Right hindlimb (tissue), 1 donor: ENCODE measurements at places on chromosomes 7 and 10.

GRCh38 chr7:41730668-41731067 lies 27.8 kb upstream of the INHBA start:
- DNase-seq: no peak

GRCh38 chr7:133284092-133284491 lies 31.2 kb downstream of the EXOC4 start:
- DNase-seq: no peak

- DNase-seq: peak; percentile 30
Measured at GRCh38 chr7:1542841-1543747, 12.6 kb downstream of the MAFK start.

- no peak for DNase-seq
Measured at GRCh38 chr10:110034596-110034995, 26.8 kb downstream of the ADD3 start.

- no peak for DNase-seq
Measured at GRCh38 chr10:35533565-35533964, 71.6 kb upstream of the GJD4 start.

- no peak for DNase-seq
Measured at GRCh38 chr10:49663596-49663995, 15.9 kb upstream of the C10orf53 start.

DNA sequence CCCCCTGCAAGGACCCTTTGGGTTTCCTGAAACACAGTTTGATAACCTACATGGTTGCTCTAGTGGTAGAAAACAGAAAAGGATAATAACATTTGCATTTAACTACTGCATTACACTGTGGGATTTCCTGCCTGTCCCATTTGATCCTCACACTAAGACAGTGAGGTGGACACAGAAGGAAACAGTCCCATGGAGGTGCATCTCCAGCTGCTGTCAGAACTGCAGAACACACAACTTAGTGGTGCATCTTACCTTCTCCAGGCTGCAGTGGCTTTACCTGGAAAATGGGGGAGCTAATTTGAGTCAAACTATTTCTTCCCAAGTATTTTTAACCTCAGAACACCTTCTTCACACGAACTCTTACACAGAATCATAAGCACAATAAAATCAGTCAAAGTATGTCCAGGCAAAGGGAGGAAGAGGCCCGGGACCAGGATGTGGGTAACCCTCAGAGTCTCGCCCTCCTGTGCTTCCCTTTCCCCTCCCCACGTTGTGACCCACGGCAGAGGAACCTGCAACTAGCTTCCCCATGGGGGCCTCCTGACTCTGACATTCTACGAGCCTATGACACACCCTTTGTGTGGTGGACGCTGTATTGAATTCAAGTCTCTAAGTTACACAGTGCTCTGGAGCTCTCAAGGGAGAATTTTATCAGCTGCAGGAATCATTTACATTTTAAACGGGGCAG lies 33.7 kb downstream of the SCRN1 start:
- DNase-seq: no peak

DNA sequence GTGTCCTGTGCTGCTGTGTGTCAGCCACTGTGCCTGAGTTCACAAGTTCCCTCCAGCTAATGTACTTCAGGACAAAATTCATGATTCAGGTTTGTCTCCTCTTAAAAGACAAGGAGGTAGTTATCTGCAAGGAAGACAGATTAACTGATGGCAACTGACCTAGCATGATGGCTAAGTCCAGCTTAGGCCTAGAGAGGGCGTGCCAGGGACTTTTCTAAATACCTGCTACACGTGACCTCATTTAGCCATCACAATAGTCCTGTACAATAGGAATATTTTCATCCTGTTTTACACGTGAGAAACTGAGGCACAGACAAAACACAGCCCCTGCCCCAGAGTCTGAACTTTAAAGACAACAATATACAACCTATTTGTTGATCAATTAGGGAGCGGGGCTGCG lies 275.7 kb downstream of the XPNPEP1 start:
- no peak for DNase-seq

DNA sequence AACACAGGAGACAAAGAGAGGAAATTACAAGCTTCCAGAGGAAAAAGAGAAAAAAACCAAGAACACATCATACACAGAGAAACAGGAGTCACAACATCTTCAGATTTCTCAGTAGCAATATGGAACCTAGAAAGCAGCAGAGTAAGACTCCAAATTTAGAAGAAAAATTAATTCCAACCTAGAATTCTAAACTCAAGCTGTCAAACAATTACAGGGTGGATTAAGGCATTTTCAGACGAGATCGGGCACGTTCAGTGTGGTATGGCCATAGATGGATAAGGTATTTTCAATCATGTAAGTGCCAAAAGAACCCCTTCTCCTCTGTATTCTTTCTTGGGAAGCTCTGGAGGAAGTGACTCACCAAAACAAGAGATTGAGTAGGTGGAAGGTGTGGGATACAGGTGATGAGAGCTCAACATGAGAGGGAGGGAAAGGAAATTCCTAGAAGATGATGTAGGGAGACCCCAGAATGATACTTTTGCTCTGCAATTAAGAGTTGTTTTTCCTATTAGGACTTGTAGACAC lies 51.6 kb downstream of the FAM204A start:
- DNase-seq: no peak

- no peak for DNase-seq
Measured at GRCh38 chr7:36013246-36014014, 139.6 kb upstream of the EEPD1 start.

DNA sequence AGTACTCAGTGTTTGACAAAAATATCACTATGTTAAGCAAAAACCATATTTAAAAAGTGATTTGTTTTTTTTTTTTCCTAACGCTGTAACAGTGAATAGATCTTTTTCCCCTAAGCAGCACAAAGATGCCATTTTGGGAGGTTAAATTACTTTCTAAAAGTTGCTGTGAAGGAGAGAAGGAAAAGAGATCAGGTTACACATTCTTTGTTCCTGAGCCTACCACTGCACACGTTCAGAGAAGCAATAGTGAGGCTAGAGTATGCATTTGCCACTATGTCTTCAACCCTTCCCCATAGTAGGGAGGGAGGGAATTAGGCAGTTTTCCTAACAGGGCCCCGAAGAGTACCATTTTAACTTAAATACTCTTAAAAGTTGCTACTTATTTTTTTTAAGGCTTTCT lies 38.9 kb downstream of the BMPR1A start:
- peak; percentile 26 for DNase-seq

- DNase-seq: no peak
Measured at GRCh38 chr10:17671307-17671706, 27.4 kb downstream of the STAM start.

GRCh38 chr10:75525067-75525466 lies 93.6 kb downstream of the LRMDA start:
- no peak for DNase-seq

DNA sequence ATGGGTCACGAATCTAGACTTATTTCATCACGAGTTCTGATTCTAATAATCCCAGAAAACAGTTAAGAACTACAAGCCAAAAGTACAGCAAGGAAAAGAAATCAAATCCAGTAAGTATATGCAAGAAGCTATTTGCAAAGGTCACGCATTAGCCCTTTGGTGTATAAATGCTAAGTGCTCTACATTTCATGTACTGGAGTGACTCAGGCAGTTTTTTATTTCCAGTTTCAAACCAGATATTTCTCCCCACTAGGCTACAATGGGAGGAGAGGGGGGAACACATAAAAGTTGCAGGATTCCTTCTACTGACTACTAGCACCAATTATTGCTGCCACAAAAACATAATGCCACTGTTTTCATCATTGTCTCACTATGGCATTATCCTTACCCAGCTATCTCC lies 148.0 kb downstream of the NRCAM start:
- DNase-seq: no peak

DNA sequence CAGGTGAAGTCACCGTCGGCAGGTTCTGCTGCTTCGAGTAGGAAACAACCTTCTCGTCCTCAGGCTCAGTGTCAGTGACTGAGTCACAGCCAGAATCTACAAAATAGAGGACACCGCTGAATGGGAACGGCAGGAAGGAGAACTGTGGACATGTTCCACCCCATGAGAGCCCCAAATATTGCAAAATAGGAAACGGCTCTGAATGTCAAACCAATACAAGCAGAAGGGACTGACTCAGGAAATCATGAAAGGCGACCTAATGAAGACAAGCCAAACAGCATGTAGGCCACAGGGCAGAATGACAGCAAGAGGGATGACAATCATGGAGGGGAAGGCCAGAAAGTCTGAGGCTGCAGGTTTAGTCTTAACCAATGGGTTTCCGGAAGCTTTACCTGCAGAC lies 63.5 kb downstream of the PIK3AP1 start:
- no peak for DNase-seq

GRCh38 chr7:112654322-112655216 lies 135.6 kb downstream of the TMEM168 start:
- no peak for DNase-seq

- no peak for DNase-seq
Measured at GRCh38 chr7:24685708-24686107, 71.6 kb downstream of the GSDME start.

GRCh38 chr10:77173615-77174461 lies 463.8 kb downstream of the KCNMA1 start:
- DNase-seq: peak; percentile 87

DNA sequence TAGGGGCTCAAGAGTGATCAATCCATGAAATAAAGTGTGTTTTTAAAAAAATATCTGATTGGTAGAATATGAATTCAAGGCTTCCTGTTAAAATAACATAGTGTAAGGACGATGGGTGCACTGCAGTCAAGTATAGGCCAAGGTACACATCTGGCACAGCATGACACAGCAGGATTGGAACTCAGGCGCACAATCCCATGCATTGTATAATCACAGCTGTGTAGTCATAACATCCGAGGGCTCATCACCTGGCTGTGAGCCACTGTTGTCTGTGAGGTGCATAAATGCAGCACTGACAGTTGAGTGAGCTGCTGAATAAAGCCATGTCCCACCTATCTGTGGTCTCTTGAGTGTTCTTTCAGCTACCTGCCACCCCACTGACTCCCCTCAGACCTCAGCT lies 142.3 kb upstream of the HPS1 start:
- DNase-seq: no peak

- DNase-seq: peak; percentile 44
Measured at GRCh38 chr10:80356989-80357850, 639 bp downstream of the DYDC2 start.

DNA sequence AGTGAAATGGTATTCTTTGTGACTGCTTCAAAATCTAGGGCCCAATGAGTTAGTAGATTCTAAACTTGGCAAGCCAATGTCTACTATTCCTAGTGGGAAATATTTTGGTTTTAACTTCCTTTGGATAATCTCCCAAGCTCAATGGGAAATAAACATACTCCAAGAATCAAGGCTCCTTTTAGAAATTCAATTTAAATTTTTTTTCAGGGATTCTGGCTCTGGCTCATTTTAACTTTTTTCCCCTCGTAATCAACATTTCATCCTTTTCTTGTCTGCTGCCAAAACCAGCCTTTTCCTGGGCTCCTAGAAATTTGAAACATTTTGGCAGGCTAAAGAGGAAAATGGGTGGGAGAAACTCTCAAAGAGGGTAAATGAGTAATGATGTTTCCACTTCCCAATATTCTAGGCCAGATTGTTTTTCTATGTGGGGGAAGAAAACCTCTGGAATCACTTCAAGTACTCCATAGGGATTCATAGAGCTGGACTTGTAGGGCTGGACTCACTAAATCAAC lies 85.6 kb upstream of the AGR3 start:
- DNase-seq: peak; percentile 35

- DNase-seq: no peak
Measured at GRCh38 chr7:145645135-145645515, 471.5 kb upstream of the CNTNAP2 start.

DNA sequence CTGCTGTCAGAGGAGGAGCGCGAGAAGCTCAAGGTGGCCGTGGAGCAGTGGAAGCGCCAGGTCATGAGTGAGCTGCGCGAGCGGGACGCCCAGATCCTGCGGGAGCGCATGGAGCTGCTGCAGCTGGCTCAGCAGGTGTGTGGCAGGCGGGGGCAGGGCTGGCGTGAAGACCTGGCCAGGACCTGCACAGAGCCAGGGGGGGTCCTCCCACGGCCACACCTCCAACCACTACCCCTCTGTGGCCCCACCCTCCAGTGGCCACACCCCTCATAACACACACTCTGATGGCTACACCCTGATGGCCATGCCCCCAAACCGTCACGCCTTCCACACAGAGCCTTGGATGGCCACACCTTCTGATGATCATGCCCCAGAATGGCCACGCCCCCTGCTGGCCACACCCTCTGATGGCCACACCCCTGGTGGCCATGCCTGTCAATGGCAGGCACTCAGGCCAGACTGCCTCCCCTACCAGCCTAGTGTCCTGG lies 23.4 kb upstream of the DPYSL4 start:
- DNase-seq: no peak

GRCh38 chr7:42198296-42198695 lies 38.7 kb downstream of the GLI3 start:
- DNase-seq: no peak

GRCh38 chr10:104910712-104911111 lies 269.6 kb downstream of the SORCS3 start:
- DNase-seq: no peak

- DNase-seq: no peak
Measured at GRCh38 chr7:117951285-117951684, 78.0 kb upstream of the CTTNBP2 start.

DNA sequence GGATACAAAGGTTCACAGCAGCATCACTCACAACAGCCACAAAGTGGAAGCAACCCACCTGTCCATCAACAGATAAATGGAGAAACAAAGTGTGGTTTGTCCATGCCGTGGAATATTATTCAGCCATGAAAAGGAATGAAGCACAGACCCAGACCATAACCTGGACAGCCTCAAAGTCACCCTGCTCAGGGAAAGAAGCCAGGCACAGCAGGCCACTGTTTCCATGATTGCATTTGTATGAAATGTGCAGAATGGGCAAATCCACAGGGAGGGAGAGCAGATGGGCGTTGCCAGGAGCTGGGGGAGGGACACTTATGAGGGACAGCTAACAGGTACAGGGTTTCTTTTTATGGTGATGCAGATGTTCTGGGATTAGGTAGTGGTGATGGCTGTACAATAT lies 30.3 kb downstream of the FOXL3 start:
- no peak for DNase-seq

DNA sequence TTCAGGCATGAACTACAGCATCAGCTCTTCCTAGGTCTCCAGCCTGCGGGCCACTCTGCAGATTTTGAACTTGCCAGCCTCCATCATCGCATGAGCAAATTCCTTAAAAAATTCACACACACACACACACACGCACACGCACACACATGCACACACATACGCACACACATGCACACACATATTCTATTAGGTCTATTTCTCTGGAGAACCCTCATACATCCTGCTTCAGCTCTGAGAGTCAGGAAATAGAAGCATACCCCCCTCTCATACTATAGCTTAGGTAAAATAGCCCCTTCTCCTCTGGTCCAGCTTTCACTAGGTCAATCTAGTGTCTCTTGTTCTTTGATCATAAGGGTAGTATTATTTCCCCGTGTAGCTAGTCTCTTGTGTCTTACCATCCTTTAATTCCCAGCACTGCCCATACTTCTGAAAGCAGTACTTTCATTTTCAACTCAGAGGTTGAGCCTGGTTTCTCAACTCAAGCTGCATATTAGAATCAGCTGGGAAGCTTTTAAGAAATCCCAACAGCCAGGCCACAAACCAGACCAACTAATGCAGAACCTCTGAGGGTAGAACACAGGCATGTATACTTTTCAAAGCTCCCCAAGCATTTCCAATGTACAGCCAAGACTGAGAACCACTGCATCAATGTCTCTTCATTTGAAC lies 30.9 kb upstream of the ITGB8 start:
- no peak for DNase-seq

- no peak for DNase-seq
Measured at GRCh38 chr7:102255501-102255900, 31.2 kb upstream of the SH2B2 start.
